ENCODE measurements at places on chromosomes 1 and 21. TPM values are rescaled to one million over a fixed set of nuclear protein-coding genes. Genes with fewer than 3 reads are reported as not detected.

DNA sequence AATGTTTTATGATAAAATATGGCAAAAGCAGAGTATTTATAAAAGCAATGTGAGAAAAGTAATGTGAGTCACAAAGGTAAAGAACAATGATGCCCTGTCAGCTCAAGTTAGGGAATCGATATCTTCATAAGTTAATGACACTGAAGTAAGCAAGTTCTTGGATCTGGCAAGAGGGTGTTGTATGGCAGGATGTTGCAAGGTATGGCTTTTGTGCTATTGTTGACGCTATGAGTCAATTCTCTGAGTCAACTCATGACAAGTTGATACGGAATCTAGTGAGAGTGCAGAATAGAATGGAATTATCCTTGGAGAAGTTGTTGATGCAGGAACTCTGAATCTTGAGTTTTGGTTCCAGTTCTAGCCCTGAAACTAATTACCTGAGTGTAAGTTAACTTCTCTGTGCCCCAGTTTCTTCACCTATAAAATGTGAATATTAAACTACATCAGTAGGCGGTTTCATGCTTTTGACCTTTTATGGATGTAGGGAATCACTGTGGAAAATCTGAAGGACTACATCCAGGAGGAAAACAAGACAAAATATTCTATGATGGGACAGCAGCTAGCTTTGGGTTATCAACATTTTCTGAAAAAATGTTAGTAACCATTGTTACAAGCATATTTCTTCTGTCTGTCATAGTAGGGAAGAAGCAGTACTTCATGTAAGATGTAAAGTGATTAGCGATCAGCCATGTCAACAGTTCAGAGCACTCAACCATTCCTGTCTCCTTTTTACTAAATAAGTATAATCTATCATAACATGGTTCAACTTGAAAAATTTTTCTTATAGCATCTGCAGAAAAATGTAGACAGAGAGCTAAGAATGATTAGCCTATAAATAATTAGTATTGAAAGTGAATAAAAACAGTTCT is 96.9 kb downstream of the ATP6V1G3 start:
- DNase-seq: no peak

- no peak for DNase-seq
Measured at GRCh38 chr1:238242181-238242580, 351.5 kb upstream of the ZP4 start.

Gene GALE
- total RNA-seq: 43.6 TPM

Gene KDF1
- total RNA-seq: not detected

Gene CYP4B1
- total RNA-seq: not detected
